Stimulated activated CD8-positive, alpha-beta memory T cell treated with anti-CD3 and anti-CD28 coated beads, Interleukin-7, amount 100 ng/mL, for 1 hour (primary cell): ENCODE measurements at places on chromosomes 6 and 20.

DNA sequence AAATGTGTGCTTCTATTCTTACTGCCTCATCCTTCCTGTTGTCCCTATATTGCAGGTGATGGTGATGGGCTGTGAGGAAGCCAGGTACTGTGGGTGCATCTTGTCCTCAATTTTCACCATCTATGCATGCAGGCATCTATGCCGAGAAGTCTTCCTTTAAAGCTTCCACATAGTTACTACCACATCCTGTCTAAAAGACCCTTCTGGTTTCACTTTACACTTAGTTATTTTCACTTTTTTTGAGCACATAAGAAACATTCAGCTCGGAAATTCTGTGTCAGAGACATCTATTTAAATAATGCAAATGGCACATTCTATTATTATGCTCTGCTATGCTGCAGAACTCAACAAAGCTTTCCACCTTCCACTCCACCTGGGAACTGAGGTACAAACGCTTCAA lies 28.2 kb upstream of the FABP7 start:
- no peak for DNase-seq

DNA sequence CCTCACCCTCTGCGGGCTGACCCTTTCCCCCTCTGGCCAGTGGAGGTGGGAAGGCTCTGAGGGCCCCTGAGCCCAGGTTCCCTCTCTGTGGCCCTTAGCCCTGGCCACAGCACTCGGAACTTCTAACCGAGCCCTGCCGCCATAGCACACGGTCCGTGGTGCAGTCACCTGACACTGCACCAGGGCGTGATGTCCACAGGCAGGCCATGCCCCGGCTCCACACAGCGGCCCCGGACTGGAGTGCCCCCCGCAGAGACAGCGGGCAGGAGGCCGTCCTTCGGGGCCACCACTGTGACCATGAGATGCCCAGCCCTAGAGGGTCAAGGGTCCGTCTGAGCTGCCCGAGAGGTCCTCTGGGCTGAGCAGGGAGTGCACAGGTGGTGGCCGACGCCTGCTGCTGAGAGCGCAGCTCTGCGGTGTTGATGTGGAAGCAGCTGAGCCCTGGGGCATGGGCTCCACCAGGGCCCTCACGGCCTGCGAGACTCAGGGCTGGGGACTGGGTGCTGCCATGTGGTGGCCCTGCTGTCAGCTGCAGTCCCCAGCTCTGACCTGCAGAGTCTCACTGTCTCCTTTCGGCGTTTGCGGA lies 11.2 kb upstream of the BHLHE23 start:
- no peak for DNase-seq

DNA sequence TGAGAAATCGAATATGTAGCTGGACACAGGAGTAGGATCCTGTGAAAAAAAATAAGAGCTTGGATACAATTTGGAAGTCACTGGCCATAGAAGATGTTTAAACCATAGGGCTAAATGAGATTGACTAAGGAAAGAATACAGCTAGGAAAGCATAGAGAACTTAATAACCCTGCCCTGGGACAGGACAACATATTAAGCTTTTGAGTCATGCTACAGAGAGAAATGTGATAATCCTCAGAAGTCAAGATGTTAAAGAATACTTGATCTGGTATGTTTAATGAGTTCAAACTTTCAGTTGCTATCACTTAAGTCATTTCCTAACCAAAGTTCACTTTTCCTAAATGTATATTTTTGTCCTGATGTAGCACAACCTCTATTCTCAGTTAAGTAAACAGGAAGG lies 154.6 kb upstream of the TSHZ2 start:
- DNase-seq = no peak

DNA sequence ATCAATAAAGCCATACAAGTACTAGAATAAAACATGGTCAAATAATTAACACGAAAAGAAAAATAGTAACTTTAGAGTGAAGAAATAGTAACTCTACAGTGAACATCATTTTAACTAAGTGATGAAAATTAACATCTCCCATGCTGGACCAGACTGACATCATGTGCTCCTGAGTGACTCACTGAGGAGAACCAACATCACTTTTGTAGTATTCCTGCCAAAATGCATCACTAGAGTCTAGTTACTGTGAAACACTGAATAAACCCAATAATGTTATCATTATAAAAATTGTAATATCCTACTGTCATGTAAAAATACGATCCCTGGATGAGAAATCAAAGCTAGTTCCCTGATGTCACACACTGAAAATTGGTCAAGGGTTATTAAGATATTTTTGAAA lies 361.3 kb downstream of the CD109 start:
- no peak for DNase-seq

DNA sequence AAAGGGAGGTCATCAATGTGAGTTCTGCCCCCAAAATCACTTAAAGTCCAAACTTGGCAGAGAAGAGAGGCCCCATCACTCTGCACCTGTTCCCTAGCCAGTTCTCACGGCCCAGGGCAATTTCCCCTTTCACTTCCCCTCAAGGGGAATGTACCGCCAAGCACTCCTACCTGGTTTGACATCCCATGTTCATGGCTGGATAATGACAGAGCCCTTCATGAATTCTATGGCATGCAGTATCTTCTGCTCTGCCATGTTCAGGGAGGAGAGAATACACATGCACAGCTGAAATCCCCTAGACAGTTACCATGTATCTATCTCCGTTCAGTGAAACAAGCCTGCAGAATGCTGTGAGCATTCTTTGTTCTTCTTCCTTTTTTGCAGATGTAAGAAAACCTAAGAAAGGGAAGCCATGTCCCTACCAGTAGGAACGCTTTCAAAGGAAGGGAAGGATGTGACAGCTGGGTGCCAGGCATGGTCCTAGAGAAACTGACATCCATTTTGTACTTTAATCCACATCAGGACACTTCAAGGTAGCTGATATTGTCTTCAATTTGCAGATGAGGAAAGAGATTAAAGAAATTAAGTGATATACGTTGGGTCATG lies 79.8 kb upstream of the ARID1B start:
- no peak for DNase-seq
